ENCODE measurements at places on chromosomes 3 and 15. TPM values are rescaled to one million over a fixed set of nuclear protein-coding genes. Genes with fewer than 3 reads are reported as not detected.

Gene SEMA6D
- not detected for total RNA-seq

Gene ADAMTS7
- total RNA-seq: 2.5 TPM

Gene ANKUB1
- not detected for total RNA-seq

Gene GUCA1C
- not detected for total RNA-seq

Gene GPR87
- total RNA-seq: 0.94 TPM

Gene TIMP4
- 11.3 TPM for total RNA-seq

Gene PP2D1
- not detected for total RNA-seq

Gene CCDC39
- not detected for total RNA-seq

Gene FETUB
- 0.26 TPM for total RNA-seq

Measured in A549 treated with RU486 at 1 μM for 4 hours (cell line).